Neural progenitor cell (in vitro differentiated cells): ENCODE measurements at places on chromosomes 1 and 21.

DNA sequence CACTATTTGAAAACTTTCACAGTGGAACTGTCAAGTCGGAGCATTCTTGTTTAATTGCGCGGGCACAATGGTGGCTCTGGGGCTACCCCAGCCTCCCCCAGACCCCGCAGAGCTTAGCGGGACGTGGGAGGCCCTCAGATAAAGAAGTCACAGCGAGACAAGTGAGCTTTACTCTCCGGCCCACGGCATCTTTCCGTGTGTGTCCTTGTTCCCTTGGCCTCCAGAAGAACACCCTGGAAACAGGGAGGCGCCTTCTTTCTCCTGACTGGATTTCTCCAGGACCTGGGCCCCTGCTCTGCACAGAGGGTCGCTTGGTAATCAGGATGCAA lies 382.8 kb downstream of the RRAGC start:
- no peak for DNase-seq

- peak; percentile 49 for DNase-seq
Observed at GRCh38 chr1:214895011-214895600, 187.4 kb upstream of the KCNK2 start.

DNA sequence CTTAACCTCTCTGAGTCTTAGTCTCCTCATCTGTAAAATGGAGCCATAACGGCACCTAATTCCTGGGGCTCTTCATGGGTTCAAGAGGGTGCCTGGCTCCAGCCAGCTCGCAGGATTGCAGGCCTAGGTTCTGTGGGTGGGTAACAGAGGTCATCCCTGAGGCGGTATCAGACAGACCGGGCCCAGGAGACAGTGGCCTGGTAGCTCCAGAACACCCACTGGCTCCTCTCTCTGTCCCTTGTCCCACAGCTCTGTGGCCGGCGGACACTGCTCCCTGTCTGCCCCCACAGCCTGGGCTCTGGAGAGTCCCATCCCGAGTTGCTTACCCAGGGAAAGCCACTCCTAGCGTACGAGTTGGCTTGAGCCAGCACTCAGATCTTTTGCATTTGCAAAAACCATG lies 150.3 kb downstream of the PEX14 start:
- DNase-seq: no peak

DNA sequence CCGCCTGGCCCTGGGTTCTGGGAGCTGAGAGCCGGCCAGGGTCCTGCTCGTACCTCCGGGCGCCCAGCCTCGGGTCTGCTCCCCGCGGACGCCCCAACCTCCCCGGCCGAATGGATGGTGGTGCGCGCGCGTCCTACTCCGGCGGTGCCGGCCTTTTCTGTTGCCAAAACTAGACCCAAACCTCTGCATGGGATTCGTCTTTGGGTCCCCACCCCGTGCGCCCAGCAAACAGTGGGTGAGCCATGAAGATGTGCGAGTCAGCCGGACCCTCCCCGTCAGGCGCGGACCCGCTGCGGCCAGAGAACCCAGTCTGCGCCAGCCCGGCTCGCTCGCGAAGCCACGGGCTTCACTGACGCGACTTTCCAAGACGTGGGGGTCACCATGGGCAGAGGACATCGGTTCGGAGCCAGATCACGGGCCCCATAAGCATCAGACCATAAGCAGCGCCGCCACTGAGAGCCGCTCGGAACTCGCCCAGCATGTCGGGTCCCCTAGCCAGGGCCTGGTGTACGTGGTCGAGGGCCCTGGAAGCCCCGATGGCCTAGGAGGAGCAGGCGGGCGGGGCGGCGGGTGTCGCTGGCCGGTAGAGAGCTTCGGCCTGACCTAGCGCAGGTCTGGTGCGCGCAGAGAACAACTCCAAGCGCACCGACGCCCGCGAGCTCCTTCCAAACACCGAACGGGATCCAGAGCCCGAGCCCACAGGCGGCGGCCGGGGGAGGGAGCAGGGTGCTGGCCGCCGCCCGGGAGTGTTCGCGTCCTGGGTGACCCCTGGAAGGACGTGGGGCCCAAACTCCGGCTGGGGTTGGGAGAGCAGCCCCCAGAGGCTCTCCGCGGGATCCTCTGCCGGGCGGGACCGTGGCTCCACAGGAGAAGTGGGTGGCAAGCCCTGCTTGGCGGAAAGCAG lies 1.0 kb upstream of the TP73 start:
- DNase-seq: peak; percentile 64

DNA sequence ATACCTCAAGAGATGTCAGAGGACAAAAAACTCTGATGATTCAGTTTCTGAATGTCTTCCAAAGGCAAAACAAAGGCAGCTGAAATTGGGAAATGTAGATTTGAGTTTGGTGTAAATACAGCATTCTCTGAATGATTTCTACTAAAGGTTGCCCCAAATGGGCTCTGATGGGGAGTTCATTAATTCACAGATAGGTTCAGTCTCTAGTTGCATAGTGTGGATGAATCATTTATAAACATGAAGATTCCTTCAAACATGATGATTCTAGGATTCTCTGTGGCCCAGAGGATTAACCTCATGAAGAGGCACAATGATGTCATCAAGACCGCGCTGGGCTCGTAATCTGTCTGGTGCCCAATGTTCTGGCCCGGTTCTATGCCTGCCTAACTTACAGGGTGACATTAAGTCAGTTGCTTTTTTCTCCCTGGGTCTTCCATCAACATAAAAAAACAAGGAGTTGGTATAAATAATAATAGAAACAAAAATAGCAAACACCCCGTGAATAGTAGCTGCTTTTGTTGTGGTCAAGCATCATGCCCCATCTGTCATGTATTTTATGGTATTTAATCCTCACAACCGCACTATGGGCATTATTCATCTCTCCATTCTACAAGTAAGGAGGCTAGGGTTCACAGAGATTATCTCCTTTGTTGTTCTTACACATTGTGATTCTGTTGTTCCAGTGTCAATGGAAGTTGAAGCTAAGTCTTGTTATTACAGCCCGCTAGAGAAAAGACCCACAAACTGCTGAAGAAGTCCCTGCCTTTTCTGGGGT lies 509.6 kb upstream of the USP24 start:
- DNase-seq: peak; percentile 55

- DNase-seq: no peak
Observed at GRCh38 chr1:33908324-33908956, 44.6 kb downstream of the HMGB4 start.

- DNase-seq: no peak
Observed at GRCh38 chr21:27681841-27682240, 715.0 kb upstream of the ADAMTS5 start.

DNA sequence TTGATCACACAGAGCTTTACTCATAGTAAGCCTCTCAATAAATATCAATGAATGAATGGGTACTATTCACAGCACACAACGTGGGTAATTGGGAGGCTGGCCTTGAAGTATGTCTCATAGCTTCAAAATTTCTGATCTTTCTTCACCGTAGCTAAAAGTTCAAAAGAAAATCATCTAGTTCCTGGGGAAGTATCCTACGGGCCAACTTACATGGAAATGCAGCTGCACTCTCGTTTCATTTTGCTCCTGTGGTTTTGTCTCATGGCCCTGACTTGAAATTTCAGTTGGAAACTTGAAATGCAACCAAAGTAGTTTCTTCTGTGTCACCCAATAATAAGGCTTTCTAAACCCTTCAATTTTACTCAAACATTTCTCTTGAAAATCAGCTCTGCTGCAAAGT lies 76.1 kb upstream of the CNIH3 start:
- no peak for DNase-seq

DNA sequence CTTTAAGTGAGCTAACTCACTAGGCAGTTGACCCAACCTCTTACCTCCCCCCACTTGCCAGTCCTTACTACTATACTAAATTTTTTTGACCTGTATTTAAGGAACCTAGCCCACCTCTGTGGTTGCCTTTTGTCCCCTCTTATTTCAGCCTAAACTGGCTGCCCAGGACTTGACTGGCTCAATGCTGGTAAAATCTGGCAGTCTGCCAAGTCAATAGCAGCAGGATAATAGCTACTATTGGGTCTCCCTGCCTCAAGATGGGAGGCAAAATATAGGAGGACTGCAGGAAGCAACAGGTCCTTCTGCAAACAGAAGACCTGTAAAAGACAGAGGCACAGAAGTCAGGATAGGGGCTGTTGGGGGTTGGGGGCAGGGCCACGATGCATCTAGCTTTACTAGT lies 144.2 kb upstream of the POGK start:
- DNase-seq: no peak

DNA sequence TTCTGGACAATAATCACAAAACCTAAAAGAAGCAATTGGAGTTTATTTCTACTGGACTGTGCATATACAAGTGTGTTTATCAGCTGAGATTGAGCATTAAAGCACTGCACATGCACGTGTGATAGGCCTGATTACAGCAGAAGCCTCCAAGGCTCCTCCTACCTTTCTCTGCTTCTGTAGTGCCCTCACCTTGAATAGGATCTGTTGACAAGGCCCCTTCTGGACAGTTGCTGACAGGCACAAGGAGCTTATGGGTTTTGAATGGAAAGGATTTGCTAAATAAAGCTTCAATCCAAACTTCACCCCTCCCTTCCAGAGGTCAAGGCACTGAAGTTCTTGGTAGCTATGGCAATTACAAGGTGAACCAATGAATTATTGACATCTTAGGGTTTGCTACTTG lies 7.9 kb upstream of the SGIP1 start:
- no peak for DNase-seq

DNA sequence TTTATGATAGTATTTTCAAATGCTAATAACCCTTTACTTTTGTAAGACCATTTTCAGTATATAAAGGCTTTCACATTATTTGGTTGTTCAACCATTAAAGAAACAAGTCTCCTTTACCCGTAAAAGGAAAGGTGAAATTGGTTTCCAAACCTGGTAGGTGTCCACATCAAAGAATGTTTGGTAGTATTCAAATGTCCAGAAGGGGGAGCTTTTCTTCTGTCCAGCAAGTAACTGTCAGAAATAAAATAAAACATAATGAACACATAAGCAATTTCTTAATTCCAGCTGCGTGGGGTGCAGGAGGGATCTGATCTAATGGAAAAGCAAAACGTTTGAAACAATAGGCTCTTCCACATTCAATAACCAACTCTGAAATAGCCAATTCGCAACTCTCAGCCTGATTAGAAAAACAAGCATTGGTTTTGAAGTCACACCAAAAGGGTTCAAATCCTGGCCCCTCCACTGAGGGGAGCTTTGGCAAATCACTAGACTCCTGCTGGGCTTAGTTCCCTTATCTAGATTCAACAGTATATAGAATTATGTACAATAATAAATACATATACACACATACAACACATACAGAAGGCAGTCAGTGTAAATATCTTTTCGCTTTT lies 11.0 kb downstream of the YIPF1 start:
- peak; percentile 61 for DNase-seq

DNA sequence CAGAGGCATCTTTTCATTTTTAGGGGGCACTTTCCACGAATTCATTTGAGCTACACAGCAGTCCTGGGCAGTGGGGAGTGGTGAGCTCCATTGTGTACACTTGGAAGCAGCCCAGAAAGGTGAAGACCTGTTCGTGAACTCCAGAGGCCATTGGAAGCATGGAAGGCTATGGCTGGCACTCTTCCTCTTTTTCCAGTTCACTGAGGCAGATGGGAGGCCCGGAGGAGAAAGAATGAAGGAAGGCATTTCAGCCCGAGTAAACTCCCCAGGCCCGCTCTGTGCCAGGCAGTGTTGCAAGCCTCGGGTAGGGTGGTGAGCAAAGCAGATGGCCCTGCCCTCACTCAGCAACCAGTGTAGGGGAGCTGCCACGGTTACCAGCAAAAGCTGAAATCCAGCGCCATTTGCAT lies 673 bp upstream of the DHCR24 start:
- peak; percentile 43 for DNase-seq

GRCh38 chr1:197137322-197137721 lies 9.1 kb downstream of the ASPM start:
- no peak for DNase-seq

- DNase-seq: no peak
Observed at GRCh38 chr1:211145944-211146343, 12.0 kb upstream of the KCNH1 start.

- no peak for DNase-seq
Observed at GRCh38 chr1:100456880-100457279, 81.1 kb upstream of the GPR88 start.

DNA sequence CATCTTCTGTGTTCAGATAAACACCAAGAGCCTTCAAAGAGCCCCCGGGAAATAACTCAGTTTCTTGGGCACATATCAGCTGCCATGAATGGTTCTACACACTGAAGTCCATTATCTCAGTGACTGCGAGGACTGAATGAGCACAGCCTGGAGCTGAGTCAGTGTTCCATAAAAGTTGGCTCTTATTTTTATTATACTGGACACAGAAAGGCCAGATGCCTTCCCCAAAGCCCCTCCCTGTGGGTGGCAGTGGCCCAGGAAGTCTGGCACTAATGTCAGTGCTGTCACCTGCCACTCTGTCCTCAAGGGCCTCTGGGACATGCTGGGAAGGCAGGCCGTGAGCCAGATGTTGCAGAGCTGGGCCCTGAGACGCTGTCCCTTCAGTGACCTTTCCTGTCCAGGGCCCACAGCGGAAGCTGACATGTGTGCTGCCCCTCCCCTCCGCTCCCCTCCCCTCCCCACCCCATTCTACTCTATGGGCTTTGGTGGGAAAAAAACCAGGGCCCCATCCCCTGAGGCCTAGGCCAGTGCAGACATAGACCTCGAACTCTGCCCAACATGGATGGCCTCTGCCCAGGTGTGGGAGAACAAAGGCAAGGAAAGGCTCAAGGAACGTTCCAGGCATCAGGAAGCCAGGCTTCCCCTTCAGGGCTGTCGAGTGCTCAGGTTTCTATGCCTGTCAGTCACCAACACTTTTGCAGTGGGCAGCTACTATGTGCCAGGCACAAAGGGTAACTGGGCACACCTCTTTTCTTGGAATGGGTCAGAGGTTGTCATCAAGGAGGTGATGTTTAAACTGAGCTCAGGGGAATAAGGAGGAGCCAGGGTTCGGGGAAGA lies 22.4 kb upstream of the NPPB start:
- no peak for DNase-seq

DNA sequence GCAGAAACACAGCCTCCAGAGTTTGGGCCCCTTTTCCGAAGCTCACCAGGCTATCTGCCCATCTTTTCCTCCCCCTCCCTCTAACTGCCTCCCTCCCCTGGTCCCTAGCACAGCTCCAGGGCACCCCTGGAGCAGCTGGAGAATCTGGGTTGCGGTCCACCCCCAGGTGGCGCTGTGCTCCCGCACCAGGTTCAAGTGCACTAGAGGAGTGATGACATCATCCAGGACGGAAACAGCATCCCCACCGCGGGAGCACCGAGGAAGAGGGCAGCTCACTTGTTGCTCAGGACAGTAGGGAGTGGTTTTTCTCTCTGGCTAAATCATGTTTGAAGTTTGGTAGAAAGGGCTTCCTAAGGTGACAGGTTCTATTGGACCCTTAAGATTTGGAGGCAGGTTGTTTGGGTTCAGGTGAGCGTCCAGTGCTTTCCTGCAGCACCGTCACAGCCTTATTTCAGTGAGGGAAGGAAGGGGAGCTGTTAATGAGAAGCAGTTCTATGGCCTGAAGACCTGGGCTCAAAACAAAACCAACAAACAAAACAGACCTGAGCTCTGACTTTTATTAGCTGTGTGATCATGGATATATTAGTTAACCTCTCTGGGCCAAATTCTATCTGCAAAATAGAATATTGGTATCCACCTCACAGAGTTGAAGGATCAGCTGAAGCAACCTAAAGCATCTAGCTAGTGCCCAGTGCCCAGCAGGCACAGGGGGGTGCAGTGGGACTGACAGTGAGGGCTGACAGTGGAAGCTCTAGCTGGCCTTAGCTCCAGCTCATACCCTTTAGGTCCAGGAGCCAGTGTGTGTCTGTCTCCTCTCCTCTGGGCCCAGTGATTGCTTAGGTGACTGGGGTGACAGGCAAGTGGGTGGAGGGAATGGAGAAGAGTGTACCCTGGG lies 7.5 kb downstream of the SHISA4 start:
- peak; percentile 73 for DNase-seq
